ENCODE measurements at places on chromosomes 4 and X.

- H3K4me3 ChIP-seq: no peak overlapping the region
- DNase-seq: no peak
These were observed 108.8 kb upstream of the SORBS2 start for GRCh38 chr4:185920691-185921260.

DNA sequence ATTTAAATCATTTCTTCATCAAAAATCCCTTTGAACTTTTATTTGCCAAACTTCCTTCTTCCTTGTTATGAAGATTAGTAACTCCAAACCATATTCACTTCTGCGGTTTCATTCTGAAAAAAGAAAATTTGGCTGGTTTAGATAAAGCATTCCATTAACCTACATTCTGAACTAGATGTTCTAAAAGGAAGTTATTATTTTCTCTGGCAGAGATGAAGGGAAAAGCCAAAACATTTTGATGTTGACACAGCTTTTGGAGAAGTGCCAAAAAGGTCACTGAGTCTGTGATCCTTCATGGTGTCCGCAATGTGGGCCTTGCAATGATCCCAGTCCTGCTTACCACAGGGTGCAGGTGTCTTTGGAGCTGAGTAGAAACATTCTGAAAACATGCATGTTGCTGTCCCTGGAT lies 36.0 kb downstream of the CXCL8 start:
- no peak overlapping the region for H3K4me3 ChIP-seq
- DNase-seq: no peak
- peaks cover 16% of the 10 kb centered on the region for H3K4me1 ChIP-seq
- peak overlapping the region; percentile 52 for H3K27ac ChIP-seq
- H3K27me3 ChIP-seq: no peaks in the 10 kb centered on the region
- H3K36me3 ChIP-seq: no peaks in the 10 kb centered on the region

- no peaks in the 10 kb centered on the region for H3K4me1 ChIP-seq
- no peak for DNase-seq
- no peak overlapping the region for H3K4me3 ChIP-seq
- no peaks in the 10 kb centered on the region for H3K36me3 ChIP-seq
- no peak overlapping the region for H3K27ac ChIP-seq
These were observed 67.9 kb upstream of the SOX3 start for GRCh38 chrX:140572724-140573123.

DNA sequence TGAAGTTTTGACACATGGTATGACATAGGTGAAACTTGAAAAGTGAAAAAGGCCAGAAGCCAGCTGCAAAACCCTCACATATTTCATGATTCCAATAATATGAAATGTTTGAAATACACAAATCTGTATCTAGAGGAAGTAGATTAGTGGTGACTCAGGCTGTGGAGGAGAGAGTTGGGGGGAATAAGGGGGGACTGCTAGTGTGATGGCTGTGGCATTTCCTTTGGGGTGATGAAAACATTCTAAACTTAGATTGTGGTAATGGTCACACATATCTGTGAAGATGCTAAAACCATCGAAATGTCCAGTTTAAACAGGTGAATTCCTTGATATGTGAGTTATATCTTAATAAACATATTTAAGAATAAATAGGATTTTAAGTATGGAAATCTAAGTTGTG lies 343.5 kb upstream of the SFRP2 start:
- H3K27ac ChIP-seq: no peak overlapping the region
- H3K4me1 ChIP-seq: no peaks in the 10 kb centered on the region
- DNase-seq: no peak
- H3K36me3 ChIP-seq: no peaks in the 10 kb centered on the region
- H3K4me3 ChIP-seq: no peak overlapping the region

DNA sequence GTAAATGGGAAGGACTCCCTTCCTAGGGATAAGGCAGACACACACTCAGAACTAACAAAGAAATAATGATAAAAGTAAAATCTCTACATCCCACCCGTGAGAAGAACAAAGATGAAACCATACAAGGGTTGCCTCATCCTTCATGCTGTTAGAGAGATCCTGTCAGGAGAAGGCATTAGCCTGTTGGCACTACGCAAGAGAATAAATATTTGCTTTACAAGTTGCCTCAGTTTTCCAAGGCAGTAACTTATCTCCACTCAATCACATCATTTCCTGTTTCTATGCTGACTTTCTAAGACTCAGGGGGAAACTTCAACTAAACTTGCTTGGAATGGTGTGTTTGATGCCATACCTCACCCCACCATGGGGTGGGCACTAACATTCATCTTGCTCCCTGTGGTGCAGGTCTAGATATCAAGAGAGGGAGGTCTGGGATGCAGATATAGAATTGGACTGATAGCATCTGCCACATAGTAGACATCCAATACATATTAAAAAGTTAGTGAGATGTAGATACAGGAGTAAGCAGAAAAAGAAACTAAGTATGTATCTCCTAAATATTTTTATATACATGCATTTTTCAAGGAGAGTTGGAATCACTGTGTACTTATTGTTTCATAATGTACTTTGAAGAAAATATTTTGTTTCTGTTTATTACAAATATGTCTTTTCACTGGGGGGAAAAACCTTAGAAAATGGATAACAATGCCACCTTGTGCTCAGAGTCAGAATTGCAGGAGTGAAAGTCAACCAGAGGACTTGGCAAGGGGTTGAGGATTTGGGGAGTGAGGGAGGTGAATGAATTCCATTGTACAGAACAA lies 57.2 kb upstream of the BEX4 start:
- H3K4me1 ChIP-seq: peaks cover under 1% of the 10 kb centered on the region
- no peak overlapping the region for H3K4me3 ChIP-seq
- no peak for DNase-seq
- H3K36me3 ChIP-seq: no peaks in the 10 kb centered on the region

DNA sequence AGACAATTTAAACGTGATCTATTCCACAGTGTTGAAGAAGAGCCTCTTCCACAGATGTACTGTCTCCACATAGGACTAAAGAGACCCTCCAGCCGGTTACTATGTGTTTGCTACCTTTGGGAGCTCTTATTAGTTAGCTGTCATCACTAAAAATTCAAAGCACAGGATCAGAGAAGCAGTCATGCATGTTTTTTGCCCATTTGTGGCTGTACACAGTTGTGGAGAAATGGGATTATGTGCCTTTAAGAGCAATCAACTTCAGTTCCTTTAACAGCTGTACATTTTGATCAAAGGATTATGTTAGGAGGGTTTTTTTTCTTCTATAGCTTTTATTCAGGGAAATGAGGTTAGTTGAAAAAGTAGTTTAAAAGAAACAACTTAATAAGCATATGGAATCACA lies 149.0 kb upstream of the SPOCK3 start:
- no peak overlapping the region for H3K27ac ChIP-seq
- no peak for DNase-seq
- H3K27me3 ChIP-seq: no peaks in the 10 kb centered on the region
- no peak overlapping the region for H3K4me3 ChIP-seq
- H3K36me3 ChIP-seq: no peaks in the 10 kb centered on the region

- DNase-seq: no peak
- peaks cover 30% of the 10 kb centered on the region for H3K4me1 ChIP-seq
- no peak overlapping the region for H3K27ac ChIP-seq
- H3K4me3 ChIP-seq: no peak overlapping the region
- no peaks in the 10 kb centered on the region for H3K27me3 ChIP-seq
These were observed 10.3 kb upstream of the CENPU start for GRCh38 chr4:184744236-184744635.

DNA sequence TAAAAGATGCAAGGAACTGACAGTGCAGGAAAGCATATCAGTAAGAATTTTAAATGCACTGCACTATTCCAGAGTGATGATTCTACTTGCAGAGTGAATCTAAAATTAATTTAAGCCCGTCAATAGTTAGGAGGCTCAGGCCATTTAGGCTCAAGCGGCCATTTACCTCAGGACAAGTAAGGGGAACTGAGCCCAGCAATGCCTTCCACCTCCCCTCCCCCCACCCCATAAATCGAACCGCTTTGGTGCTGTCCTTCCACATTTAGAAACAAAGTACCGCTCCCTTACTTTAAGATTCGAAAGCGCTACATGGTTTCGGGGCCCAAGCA lies 665 bp downstream of the RBM41 start:
- DNase-seq: no peak
- H3K27ac ChIP-seq: peak overlapping the region; percentile 58
- peaks cover 28% of the 10 kb centered on the region for H3K36me3 ChIP-seq

GRCh38 chrX:44245733-44246132 lies 97.7 kb downstream of the EFHC2 start:
- no peak for DNase-seq
- H3K27ac ChIP-seq: no peak overlapping the region
- no peaks in the 10 kb centered on the region for H3K36me3 ChIP-seq
- H3K4me3 ChIP-seq: no peak overlapping the region

DNA sequence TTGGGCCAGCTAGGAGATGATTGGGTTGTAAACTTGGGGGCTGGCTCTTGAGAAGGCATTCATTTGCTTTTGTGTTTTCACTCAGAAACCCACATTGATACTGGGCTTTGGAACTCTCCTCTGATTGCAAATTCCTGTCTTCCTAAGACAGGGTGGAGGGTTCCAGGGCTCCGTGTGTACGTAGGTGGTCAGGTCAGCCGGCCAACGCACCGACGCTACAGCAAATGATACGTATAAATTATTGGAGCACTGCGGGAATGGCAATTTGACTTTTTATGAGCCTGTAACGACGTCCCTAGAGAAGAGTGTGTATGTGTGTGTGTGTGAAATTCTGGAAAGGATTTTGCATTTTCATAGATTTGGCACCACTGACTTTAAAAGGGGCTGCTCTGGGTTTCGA lies 236.9 kb downstream of the SHOX start:
- H3K27ac ChIP-seq: no peak overlapping the region
- no peaks in the 10 kb centered on the region for H3K4me1 ChIP-seq
- no peaks in the 10 kb centered on the region for H3K36me3 ChIP-seq
- DNase-seq: peak; percentile 64
- H3K27me3 ChIP-seq: peaks cover 29% of the 10 kb centered on the region

DNA sequence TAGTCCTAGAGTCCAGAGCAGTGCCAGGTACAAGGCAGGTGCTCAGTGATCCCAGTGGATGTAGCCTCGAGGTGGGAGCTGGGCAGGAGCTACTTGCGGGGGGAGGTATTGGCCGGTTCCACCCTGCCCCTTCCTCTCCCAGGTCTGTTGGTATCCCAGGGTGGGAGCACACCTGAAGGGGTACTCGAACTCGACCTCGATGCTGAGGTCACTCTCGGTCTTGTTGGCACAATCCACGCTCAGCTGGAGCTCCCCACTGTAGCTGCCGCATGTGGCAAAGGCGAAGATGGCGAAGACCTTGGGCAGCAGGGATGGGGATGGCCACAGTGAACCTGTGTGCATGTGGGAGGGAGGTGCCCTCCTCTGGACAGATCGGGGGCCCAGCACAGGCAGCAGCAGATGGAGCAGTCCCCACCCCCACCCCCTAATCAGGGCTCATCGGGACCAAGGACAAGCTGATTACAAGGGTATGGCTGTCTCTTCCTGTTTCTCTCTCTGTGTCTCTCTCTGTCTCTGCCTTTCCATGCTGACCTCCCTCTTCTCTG lies 2.4 kb downstream of the SYP start:
- H3K4me1 ChIP-seq: peaks cover 4% of the 10 kb centered on the region
- no peak overlapping the region for H3K4me3 ChIP-seq
- no peaks in the 10 kb centered on the region for H3K36me3 ChIP-seq
- H3K27me3 ChIP-seq: no peaks in the 10 kb centered on the region

- no peak for DNase-seq
- H3K36me3 ChIP-seq: no peaks in the 10 kb centered on the region
- H3K27ac ChIP-seq: no peak overlapping the region
- no peaks in the 10 kb centered on the region for H3K27me3 ChIP-seq
- H3K4me1 ChIP-seq: no peaks in the 10 kb centered on the region
- no peak overlapping the region for H3K4me3 ChIP-seq
These were observed 14.1 kb downstream of the ENPEP start for GRCh38 chr4:110489901-110490508.

- no peaks in the 10 kb centered on the region for H3K36me3 ChIP-seq
- no peak for DNase-seq
- H3K27ac ChIP-seq: no peak overlapping the region
These were observed 153.4 kb downstream of the PPP1R2C start for GRCh38 chrX:42624524-42624923.

- H3K4me1 ChIP-seq: peaks cover 4% of the 10 kb centered on the region
- no peak overlapping the region for H3K27ac ChIP-seq
- H3K4me3 ChIP-seq: no peak overlapping the region
- no peaks in the 10 kb centered on the region for H3K27me3 ChIP-seq
- H3K36me3 ChIP-seq: no peaks in the 10 kb centered on the region
- no peak for DNase-seq
These were observed 10.4 kb upstream of the GABRE start for GRCh38 chrX:151984902-151985301.

- H3K4me1 ChIP-seq: no peaks in the 10 kb centered on the region
- H3K36me3 ChIP-seq: peaks cover 3% of the 10 kb centered on the region
- no peak overlapping the region for H3K27ac ChIP-seq
- no peaks in the 10 kb centered on the region for H3K27me3 ChIP-seq
- no peak overlapping the region for H3K4me3 ChIP-seq
- DNase-seq: no peak
These were observed 82.4 kb upstream of the TFDP3 start for GRCh38 chrX:133300591-133300990.

GRCh38 chr4:16897991-16898827 lies at the start of gene LDB2:
LDB2 (minus strand) TSS chr4:16898645.
- H3K27me3 ChIP-seq: no peaks in the 10 kb centered on the region
- no peak for DNase-seq
- H3K27ac ChIP-seq: peak within 1 kb of the TSS; percentile 60
- peaks cover 19% of the 10 kb centered on the region for H3K4me1 ChIP-seq

DNA sequence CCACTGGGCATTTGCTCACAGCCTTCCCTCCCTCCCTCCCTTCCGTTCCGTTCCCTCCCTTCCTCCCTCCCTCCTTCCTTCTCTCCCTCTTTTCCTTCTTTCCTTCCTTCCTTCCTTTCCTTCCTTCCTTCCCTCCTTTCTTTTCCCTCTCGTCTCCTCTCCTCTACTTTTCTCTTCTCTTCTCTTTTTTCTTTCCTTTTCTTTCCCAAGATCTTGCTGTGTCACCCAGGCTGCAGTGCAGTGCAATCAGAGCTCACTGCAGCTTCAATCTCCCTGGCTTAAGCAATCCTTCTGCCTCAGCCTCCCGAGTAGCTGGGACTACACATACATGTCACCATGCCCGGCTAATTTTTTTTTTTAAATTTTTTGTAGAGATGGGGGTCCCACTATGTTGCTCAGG lies 26.7 kb upstream of the ING2 start:
- no peaks in the 10 kb centered on the region for H3K36me3 ChIP-seq
- H3K27ac ChIP-seq: no peak overlapping the region
- no peaks in the 10 kb centered on the region for H3K4me1 ChIP-seq
- DNase-seq: no peak

DNA sequence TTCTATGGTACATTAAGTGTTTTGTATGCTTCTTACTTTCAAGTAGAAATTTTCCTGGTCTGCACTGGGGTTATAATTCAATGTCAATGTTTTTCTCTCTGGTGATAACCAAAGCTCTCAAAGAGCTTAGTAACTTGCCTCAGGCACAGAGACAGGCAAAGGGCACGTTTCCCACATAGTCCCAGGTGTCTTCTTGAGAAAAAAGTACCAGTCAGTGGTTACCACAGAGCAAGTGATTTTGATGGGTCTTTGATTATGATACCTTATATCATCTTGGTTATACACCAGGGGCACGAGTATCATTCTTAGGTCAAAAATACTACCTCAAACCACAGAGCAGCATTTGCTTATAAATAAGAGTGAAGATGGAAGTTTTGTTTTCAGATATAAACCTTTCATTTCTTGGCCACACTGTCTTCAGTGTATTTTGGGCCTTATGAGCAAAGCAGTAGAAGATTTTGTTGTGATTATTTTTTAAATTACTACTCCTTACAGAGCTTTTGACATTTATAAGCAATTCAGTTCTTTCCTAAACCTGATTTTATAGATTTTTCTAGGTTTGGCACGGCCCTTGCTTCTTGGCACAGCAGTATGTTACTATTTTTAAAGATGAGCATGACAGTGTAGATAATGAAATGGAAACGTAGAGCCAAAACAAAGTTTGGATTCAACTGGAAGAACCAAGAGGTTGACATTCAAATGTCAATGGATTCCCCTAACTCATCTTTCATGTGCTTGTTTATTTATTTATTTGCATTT lies 85.3 kb upstream of the TLL1 start:
- no peak for DNase-seq
- H3K4me1 ChIP-seq: peaks cover 49% of the 10 kb centered on the region
- H3K27ac ChIP-seq: peak overlapping the region; percentile 12
- no peaks in the 10 kb centered on the region for H3K36me3 ChIP-seq
- no peaks in the 10 kb centered on the region for H3K27me3 ChIP-seq

All from esophagus muscularis mucosa (tissue), 4 donors.